ENCODE measurements at places on chromosomes 1 and 21.

DNA sequence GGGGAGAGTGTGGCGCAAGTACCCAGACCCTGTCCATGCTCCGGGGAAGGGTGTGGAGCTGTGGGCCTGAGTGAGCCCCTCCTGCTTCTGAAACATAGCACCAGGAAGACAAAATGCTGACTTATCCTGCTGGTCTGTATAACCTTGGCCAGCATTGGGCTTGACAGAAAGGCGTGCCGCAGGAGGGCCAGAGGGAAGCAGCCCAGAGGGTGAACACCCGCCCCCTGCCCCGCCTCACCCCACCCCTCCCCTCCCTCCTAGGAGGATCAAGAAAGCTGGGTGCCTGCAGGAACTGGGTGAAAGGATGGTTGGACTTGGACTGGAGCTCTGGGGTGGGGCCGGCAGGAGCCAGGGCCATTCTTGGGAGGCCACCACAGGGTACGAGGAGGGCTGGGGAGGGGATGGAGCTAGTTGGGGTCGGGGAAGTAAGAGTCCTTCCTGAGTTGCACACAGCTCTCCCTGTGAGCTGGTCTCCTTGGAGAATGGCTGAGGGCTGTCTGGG lies 27.1 kb downstream of the PTPRF start:
- no peak for DNase-seq

DNA sequence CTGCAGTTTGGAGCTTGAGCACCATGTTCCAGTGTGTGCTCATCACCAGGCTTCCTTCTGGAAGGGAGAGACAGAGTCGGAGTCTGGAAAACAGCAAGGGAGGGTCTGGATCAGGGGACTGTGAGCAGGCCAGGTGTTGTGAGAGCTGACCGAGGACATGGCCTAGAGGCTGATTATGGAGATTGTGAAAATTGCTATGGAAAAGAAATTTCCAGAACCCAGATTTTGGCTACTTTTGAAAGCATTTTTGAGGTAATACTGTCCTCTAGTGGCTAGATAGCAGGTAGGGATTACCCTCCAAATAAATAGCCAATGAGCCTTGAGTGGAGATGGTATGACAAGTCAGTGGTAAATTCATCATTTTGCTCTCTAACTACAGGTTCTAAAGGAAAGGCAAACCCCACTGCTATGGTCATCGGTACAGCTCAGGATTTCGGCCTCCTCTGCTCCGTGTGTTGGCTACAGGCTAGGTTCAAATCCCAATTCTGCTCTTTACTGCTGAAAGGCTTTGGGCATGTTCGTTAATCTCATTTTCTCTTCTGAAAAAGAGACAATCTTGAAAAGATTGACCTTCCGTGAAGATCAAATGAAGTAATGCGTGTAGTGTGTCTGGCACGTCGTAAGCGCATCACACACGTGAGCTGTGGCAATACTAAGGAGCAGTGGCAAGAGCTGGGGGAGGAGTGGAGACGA lies 1.0 kb upstream of the HAO2 start:
- no peak for DNase-seq

DNA sequence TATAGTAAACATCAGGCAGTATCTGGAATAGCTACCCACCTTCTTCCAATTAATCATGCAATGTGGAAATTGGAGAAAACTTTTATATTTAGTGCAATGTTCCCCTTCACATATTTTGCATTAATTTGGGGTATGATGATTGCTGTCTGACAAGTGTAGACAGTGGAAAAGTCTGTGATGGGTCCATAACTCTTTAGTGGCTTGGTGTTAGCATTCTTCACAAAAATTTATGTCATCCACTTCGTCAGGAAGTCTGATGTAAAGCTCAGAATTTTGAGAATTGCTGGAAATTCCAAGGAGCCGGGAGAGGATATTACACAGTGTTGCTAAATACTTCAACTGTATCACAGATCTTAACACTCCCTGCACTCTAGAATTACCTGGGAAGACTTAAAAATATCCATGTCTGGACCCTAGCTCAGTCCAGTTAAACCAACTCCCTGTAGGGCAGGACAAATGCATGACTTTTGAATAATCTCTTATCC lies 549.7 kb upstream of the PLXNA2 start:
- no peak for DNase-seq

DNA sequence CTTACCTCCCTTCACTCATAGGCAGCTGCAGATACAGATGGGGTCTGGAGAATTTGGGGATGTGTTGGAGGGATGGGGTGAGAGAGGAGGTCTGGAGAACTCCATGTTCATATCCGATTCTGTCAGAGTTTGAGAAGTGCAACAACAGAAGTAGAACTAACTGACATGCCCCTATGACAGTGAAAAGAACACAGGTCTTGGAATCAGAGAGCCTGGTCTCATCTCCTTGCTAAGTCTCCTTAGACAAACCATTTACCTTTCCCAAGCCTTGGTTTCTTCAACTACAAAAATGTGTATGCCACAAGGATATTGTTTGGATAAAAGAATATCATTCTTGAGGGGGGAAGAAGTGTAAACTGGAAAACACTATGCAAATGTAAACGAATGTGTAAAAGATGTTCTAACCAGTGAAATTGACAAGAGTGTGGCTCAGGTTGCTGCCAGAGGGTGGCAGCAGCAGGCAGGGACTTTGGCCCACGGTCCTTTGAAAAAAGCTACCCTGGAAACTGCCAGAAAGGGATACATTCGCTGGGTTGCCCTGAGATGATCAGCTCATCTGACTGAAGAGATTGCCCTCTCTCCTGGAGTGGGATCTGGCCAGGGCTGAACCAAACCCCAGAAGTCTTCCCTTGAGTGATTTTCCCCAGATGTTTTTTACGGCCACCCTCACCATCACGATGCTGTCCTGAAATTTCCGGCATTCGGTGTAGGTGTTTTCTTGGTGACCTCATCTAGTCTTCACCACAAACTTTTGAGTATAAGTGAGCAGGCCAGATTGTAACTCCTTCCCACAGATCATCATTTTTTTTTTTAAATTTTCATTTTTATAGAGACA lies 17.0 kb upstream of the CD2 start:
- DNase-seq = no peak

GRCh38 chr1:44661781-44662682 lies 12.2 kb downstream of the TMEM53 start:
- DNase-seq = no peak

- DNase-seq = no peak
These were observed 83.9 kb upstream of the KCNE2 start for GRCh38 chr21:34279883-34280282.
